ENCODE measurements at places on chromosomes 3 and 15.

- DNase-seq = peak; percentile 44
These were observed 125.5 kb downstream of the GADL1 start for GRCh38 chr3:30768703-30769550.

- no peak for DNase-seq
These were observed 92.8 kb upstream of the UBE2E1 start for GRCh38 chr3:23712656-23713559.

DNA sequence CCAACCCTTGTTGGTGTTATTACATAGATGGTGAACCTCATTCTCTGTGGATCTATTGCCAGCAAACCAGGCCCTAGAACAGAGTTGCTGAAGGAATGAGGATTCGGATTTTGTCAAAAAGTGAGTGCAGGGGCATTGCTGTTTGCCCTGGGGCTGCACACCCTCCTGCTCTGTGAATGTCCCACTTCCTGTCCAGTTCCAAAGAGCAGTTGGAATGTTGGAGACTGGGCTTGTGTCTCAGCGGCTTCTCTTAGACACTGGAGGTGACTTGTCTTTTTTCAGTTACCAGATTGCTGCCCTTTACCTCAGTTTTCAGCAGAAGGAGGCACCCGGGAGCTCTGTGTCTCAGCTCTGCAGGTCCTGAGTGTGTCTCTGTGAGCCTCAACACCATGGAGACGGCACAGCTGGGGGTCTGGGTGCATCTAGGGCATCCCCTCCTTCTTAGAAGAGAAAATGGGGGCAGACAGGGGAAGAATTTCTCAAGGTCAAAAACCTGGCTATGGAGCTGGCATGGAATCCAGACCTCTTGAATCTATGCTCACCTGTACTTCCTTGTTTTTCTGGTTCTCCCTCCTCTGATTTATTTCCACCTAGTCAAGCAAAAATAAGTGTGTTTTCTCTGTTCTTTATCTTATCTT lies 46.3 kb downstream of the LIMD1 start:
- no peak for DNase-seq

DNA sequence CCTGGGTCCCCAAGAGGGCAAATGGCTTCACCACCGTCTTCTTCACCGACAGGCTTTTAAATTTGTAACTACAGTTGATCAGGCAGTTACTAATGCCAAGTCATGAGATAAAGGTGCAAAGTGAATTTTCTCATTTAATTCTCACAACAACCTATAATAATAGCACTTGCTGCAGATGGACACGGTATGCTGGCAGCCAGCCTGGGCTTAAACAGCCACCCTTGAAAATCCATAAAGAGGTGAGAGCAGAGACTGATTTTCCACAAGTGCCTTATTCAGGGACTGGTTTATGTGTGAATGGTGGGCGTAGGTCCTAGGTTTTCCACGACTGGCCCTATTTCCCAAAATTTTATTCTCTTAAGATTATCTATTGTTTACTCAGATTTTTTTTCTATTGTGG lies 117.8 kb downstream of the RAB11A start:
- DNase-seq = no peak

- no peak for DNase-seq
These were observed 95.8 kb upstream of the KLF13 start for GRCh38 chr15:31230630-31231485.

DNA sequence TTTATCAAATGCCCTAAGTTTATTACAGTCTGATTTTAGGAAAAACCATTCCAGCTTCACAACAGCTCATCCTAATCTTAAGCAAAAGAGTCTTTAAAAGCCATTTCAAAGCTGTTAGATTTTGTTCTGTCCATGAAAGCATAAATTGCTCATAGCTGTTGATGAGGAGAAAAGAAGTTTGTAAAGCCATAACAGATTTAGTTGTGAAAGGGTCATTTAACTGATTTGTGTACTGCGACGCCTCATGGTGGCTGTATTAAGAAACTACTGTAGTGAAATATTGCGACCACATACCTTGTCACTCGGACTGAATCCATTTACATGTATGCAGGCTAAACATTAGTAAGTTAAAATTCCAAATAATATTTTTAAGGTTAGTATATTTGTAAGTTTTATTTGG lies 20.9 kb downstream of the BBX start:
- no peak for DNase-seq

- no peak for DNase-seq
These were observed 249.4 kb downstream of the CHL1 start for GRCh38 chr3:445960-446359.

DNA sequence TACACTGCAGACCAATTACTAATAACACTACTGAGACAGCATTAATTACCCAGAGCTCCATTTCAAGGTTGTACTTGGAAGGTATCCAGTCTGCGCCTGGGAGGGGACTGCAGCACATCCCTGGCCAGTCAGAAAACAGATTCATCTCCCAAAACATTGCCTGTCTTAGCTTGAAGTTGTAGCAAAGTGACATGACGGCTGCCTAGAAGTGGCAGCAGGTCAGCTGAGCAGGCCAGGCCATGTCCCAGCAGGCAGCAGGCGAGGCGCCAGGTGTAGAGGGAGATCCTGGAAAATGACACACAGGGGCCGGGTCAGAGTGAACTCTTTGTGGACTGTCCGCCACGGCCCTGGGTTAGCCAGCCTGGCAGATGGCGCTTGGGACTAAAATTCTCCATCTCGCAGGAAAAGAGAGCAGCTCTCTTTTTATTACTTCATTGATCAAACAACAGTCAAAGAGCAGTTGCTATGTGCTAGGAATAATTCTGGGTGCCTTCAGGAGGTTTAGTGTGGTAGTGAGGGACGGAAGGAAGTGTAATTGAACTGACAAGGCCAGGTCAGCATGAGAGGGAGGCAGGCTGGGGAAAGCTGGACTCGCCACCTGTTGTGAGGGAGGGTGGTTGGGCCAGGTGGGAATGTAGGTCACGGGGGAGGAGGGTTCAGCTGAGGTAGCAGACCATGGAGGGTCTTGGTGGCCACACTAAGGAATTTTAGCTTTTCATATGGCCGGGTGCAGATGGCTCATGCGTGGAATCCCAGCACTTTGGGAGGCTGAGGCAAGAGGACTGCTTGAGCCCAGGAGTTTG lies 1.3 kb upstream of the MAP6D1 start:
- no peak for DNase-seq

- no peak for DNase-seq
These were observed 22.8 kb upstream of the RPL29 start for GRCh38 chr3:52018319-52019000.

- no peak for DNase-seq
These were observed 28.2 kb upstream of the MGA start for GRCh38 chr15:41631880-41632470.

DNA sequence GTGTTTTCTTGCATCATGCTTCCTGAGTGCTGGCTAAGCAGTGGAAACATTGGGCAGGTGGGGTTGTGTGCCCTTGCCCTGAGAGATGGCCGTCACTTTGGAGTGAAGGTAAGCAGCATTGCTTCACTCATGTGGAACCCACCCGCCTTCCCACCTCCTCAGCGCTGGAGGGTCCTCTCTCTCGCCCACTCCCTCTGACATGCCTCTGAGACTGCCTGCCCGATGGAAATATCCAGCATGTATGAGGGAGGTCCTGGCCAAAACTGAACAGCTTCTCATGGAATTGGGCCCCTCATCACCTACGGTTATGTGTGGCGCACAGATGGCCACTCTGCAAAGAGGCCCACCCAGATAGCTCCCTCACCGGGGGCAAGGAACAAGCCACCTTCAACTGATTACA lies 48.6 kb downstream of the SMAD3 start:
- no peak for DNase-seq
